Amygdala (tissue), 56 donors: ENCODE measurements at places on chromosomes 7 and 10.

DNA sequence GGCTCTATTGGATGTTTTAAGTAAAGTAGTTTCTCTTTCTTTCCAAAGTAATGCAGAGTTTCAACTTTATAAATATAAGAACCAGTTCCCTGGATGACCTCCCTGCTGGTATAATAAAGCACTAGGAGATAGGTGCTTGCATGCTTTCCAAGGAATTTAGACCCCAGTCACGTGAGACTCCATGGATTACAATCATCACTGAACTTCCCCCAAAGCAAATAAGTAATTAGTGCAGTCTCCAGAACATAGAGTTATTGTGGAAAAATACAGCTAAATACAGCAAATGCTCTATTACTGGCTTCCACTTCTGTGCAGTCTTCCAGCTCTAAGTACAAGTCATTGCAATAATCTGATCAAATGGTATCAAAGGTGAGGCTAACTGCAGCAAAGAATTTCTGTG is 220.2 kb upstream of the STEAP1 start:
- DNase-seq: no peak

DNA sequence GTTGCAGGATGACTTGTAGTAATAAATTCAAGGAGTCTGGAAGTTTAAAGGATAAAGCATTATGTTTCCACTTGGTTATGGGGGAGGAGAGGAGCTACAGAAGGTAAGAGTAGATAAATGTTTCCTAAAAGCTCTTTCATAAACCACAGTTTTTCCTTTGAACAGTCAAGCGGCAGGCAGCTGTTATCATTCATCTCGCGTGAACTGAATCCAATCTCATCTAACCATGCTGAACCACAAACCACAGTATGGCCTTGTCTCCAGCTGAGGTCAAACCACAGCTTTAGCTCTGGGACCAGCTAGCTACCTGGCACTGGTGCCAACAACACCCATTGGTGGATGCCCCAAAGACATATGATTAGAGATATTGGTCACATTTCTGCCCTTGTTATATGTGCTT is 63.3 kb downstream of the NOC3L start:
- no peak for DNase-seq

GRCh38 chr7:85094046-85094725 is 92.7 kb downstream of the SEMA3D start:
- DNase-seq: no peak

DNA sequence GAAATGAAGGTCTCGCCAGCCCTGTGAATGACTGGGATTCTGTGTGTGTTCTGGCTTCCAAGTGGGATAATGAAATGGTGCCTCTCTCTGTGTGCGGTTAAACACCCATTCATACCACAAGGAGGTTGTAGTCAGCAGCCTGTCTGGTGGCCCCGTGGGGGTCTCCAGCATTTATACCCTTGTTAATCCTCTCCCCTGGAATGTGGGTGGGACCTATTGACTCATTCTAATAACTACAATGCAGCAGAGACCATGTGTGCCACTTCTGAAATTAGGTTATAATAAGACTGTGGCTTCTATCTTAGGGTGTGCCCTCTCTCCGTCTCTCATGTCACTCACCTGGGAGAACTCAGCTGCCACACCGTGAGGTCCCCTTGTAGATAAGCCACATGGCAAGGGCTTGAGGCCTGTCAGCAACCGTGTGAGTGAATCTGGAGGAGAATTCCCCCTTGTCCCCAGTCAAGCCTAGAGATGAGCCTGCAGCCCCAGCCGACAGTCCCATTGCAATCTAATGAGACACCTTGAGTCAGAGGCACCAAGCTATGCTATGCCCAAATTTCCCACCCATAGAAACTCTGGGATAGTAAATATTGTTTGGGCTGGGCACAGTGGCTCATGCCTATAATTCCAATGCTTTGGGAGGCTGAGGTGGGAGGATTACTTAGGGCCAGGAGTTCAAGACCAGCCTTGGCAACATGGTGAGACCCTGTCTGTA is 106.8 kb downstream of the GALNT17 start:
- no peak for DNase-seq

DNA sequence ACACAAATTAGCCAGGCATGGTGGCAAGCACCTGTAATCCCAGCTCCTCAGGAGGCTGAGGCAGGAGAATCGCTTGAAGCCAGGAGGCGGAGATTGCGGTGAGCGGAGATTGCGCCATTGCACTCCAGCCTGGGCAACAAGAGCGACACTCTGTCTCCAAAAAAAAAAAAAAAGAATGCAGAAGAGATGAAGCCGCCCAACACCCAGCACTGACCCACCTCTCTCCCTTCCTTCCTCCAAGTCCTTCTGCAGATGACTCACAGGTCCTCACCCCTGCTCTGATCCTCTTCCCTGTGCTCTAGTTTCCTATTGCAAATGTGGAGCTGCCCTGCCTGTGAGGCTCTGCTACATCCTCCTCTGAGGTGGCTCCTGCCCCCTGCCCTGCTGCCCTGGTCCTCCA is 22.0 kb upstream of the OPALIN start:
- no peak for DNase-seq

DNA sequence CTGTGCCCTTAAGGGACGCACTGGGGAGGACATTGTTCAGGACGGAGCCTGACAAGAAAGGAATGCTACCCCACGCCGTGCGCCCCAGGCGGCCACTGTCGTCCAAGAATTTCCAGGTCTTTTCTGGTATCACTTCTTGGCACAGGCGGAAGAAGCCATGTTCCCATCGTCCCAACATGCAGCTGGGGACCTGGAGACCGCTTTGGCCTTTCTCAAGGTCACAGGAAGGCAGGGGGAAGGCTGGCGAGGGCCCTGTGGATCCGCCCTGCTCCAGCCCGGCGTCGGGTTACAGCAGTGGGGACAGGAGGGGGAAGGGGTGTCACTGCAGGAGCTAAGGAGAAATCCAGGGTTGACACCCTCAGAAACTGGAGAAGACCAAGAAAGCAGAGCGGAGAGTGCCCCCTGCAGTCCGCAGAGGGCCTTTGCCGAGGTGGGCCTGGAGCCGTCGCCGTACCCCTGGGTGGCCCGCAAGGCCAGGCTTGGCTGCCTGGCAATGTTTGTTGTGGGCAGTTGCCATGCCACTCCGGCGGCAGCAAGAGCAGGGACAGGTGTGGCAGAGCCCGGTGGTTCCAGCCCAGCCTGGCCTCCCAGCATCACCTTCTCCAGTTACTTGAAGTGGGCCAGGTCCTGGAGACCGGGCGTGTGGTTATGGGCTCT is 104.1 kb downstream of the LHPP start:
- DNase-seq: no peak

DNA sequence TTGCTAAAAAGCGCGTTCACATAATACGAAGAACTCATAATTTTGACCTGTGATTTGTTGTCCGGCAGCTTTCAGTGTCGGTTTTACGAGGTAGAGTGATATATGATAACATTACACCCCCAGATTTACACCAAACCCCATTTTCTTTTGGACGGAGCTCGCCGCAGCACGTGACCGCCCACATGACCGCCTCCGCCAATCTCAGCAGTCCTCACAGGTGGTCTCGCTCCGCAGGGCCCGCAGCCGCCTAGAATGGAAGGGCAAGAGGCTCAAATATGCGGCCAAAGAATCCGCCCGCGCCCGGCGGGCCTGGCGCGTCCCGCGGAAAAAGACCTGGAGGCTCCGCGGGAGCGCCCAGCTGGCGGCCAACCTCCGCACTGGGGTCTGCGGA is at the start of gene HOXA7:
Gene HOXA7 (minus strand): TSS at position 168 of the 391 bp plus-strand sequence. CDS start 130 bp downstream, at position 38.
- no peak for DNase-seq
